GM13977 (cell line): ENCODE measurements at places on chromosomes 6 and 20.

DNA sequence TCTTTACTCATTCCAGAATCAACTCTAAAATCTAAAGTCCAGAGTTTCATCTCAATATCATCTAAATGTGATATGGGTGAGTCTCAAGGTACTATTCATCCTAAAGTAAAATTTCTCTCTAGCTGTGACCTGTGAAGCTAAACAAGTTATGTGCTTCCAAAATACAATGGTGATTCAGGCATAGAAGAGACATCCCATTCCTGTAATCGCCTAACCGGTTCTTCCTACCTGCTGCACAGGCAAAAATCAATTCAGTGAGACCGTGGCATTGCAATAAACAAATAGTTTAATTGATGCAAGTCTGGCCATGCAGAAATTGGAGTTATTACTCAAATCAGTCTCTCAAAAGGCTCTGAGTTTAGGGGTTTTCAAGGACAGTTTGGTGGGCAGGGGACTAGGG is 232.8 kb downstream of the UBE3D start:
- no peak for DNase-seq

- no peak for DNase-seq
Observed at GRCh38 chr6:118705544-118706491, 54.4 kb upstream of the CEP85L start.

- no peak for DNase-seq
Observed at GRCh38 chr6:135633573-135633972, 136.0 kb upstream of the AHI1 start.

DNA sequence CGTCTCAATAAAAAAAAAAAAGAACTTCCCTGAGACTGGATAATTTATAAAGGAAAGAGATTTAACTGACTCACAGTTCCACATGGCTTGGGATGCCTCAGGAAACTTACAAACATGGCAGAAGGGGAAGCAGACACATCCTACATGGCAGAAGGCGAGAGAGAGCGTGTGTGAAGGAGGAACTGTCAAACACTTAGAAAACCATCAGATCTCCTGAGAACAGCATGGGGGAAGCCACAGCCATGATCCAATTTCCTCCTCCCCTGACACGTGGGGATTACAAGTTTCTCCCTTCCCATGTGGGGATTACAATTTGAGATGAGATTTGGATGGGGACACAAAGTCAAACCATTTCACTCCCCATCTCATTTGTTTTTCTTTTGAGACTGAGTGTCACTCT is 46.6 kb upstream of the TFAP2C start:
- no peak for DNase-seq

DNA sequence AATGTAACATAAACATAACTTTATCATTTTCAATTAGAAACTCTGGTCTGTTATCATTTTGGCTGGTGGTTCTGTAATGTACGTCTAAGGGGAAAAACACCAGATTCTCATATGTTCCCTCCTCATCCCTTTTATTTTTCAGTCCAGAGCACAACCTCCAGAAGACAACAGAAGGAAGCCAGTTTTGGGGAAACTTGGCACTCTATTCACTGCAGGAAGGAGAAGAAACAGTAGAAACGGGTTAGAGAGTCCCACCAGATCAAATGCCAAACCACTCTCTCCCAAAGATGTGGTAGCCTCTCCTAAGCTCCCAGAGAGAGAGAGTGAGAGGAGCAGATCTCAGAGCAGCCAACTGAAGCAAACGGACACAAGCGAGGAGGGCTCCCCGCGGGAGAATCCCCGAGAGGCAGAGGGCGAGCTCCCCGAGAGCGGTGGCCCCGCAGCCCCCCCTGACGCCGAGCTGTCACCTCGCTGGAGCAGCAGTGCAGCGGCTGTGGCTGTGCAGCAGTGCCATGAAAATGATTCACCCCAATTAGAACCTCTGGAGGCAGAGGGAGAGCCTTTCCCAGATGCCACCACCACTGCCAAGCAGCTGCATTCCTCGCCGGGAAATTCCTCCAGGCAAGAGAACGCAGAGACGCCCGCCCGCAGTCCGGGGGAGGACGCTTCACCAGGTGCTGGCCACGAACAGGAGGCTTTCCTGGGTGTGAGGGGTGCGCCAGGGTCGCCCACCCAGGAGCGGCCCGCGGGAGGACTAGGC is 117.8 kb downstream of the RTN4IP1 start:
- peak; percentile 55 for DNase-seq
